Mammary epithelial cell (primary cell): ENCODE measurements at places on chromosomes 4 and X. TPM values are rescaled to one million over a fixed set of nuclear protein-coding genes. Genes with fewer than 3 reads are reported as not detected.

CXCL3 gene
- total RNA-seq, result 29.4 and 29.9 TPM in 2 replicates

SMIM20 gene
- 19.7 and 35.5 TPM in 2 replicates for total RNA-seq

IQCM gene
- total RNA-seq, result not detected in 2 replicates

EGF gene
- total RNA-seq, result 0.12 and 0.67 TPM in 2 replicates

GAGE10 gene
- not detected in 2 replicates for total RNA-seq

ARAP2 gene
- 25.2 TPM for total RNA-seq

GLRA2 gene
- not detected for total RNA-seq
